ENCODE measurements at places on chromosomes 2 and 18.
A peak's percentile ranks its signal among the peaks of the same experiment; 100 is the strongest.

GRCh38 chr2:122808286-122808969, 1053.0 kb downstream of the TSN start:
- DNase-seq = no peak

- no peak for DNase-seq
Measured at GRCh38 chr2:13495051-13495450, 778.3 kb downstream of the TRIB2 start.

GRCh38 chr2:191705084-191705483, 27.1 kb downstream of the NABP1 start:
- no peak for DNase-seq

DNA sequence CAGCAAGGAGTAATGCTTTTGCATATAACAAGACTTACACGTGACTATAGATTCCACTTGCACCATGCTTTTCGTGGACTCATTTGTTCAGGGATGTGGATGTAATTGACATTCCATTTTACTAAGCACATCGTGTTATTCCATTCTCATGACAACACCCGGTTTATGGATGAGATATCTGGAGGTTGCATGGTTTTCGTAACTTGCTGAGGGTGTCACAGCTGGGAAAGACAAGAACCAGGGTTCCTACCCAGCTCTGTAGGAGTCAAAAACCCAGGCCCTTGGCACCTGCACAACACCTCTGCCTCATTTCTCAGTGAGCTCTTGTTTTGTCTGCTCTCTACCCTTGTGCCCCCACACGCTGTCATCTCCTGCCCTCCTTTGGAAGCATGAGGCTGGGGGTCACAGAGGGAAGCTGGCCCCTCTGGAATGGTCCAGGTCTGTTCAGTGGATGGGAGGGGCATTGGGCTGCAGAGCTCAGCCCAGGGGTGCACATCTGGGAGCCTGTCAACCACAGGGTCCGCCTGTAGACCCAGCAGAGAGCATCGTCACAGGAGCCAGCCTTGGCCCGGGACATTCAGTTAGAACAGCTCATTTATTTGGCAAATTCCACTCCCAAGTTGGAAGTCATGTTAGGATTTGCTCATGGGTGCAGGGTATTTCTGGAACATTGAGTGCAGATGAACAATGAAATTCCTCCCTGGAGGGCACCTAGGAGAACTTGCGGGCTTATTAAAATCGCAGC, 120.1 kb upstream of the TWIST2 start:
- peak; percentile 99 for DNase-seq

DNA sequence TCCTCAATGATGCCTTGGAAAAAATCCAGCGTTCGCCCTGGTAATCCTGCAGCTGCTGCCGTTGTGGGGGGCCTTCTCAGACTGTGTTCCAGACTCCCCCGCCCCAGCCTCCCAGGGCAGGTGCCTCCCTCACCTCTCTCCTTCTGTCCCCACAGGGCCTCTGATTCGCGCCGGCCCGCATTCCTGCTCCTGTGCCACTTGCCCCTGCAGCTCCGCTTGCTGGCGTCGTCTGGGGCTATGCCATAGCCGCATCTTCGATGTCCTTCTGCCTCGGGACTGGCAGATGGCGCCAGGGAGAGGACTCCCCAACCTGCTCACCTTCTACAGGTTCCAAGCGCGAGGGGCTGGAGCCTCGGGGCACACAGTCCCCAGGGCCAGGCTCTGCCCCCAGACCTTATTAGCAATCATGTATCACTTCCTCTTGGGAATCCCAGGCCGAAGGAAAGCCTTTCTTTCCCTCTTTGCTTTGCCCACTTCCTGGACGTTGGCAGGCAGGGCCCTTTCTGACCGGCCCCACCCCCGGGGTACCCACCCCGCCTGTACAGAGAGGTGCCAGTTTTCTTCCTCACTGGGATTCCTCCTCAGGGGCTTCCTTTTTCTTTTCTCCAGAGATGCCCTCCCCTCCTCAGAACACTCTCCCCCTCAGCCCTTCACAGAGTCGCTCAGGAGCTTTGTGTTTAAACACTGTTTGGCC, 4.4 kb downstream of the SPATA3 start:
- DNase-seq = no peak

DNA sequence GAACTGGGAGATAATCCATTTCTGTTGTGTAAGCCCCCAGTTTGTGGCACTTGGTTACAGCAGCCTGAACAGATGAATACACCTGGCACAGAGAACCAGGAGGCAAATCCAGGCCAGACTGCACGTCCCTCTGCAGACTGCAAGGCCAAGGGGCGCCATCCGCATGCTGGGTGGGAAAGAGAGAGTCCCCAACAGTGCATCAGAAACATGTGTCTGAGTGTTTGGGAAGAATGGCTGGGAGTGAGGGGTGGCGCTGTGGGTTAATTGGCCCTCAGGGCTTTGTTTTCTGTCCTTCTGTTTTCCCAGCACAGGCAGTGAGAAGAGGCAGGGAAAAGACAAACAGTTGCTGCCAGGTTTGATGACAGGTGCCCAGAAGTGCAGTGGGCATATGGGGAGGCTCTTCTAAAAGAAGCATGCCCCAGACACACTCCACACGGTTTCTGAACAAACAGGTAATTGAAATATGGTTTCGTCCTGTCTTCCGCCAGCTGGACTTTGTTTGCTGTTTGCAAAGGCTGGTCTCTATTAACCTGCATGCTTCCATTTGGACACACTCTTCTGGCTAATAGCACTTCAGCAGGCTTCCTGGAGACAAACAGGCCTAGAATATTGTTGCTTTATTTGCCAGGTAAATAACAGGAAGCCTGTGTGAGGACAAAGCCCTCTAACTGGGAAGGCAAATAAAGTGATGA, 43.4 kb upstream of the SEC11C start:
- DNase-seq = no peak

GRCh38 chr18:47427923-47428637, 176.6 kb upstream of the SKOR2 start:
- DNase-seq = no peak

- no peak for DNase-seq
Measured at GRCh38 chr2:88866756-88867155, 175.3 kb downstream of the RPIA start.

DNA sequence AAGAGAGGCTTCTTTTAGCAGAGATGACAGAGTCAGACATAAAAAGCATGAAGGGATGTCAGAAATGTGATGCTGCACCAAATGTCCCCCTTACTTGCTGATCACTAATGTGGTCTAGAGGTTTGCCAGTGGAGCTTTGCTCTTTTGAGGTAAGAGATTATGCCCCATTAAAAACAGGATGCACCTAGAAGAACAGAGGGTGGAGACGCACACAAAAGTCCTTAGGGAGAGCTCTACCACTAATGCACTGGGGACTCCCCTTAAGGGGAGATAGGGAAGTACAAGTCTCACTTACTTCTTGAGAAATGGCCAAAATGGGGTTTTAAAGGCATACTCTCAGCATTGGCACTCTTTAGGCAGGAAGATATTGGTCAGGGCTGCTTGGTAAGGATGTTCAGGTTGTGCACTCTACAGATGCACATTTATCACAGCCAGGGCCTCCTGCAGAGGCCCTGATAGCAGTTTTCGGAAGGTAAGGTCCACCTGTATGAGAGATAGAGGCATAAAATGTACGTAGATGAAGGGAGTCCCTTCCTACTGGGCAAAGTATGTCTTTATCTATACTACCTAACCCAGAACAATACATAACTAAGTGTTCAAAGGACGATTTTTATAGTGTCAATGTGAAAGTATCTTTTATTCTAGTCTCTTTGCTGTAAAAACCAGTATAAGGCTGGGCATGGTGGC, 17.0 kb upstream of the SCYGR1 start:
- no peak for DNase-seq

Measured in AG10803 (cell line).